NCI-H1105 treated with DMSO at 0.1 percent for 48 hours (cell line): ENCODE measurements at places on chromosomes 16 and 17.

- DNase-seq = peak; percentile 34
Observed at GRCh38 chr17:57902800-57903759, 52.1 kb downstream of the CUEDC1 start.

DNA sequence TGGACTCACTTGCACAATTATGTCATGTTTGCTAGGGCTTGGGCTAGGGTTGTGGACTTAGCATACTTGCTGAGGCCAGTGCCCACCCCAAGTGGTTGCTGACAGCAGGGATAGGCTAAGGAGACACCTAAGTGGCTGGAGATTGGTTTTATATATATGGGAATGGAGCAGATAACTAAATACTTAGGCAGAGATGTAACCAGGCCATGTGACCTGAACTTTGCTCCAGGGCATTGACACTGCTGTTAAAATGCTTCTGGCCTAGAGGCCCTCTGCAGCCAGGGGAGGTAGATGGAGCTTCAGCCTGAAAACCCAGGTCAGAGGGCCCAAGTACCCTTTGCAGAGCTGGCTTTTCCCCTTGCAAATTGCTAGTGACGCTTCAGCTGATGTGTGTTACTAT lies 1.4 kb upstream of the ITGB3 start:
- DNase-seq = no peak

DNA sequence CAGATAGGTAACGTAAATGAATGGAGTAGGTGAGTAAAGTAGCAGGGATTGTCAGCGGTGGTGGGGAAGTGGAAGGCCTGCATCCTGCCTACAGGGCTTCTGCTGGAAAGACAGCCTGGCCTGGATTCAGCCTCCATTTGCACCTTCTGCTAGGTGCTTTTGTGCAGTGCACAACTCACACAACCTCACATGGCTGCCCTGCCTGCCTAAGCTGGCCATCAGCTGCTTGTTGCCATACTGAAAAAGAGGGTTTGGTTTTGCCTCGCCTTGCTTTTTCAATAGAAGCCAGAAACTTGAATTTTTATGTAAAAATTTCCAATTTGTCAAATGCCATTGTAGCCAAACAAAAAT lies 36.3 kb downstream of the SOST start:
- no peak for DNase-seq

DNA sequence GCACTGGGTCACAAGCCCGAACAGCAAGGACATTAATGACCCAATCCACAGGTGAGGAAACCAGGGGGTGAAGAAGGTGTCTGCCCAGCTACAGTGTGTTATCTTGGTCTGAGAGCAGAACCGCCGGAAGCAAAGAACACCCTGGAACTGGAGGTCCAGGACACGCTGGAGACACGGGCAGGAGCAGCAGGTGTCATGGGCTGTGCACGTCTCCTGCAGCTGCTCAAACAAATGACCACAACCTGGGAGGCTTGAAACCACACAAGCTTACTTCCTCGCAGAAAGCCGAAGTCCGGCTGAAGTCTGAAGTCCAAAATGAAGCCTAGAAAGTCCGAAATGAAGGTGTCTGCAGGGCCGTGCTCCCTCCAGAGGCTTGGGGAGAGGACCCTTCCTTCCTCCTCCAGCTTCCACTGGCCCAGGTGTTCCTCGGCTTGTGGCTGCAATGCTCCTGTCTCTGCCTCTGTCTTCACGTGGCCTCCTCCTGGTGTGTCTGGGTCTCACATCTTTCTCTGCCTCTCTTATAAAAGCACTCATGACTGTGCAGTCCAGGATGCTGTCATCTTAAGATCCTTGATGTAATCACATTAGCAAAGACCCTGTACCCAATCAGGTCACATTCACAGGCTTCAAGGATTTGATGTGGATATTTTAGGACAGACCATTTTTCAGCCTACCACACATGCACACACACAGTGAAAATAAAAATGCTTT lies 351.2 kb downstream of the C16orf95 start:
- no peak for DNase-seq

DNA sequence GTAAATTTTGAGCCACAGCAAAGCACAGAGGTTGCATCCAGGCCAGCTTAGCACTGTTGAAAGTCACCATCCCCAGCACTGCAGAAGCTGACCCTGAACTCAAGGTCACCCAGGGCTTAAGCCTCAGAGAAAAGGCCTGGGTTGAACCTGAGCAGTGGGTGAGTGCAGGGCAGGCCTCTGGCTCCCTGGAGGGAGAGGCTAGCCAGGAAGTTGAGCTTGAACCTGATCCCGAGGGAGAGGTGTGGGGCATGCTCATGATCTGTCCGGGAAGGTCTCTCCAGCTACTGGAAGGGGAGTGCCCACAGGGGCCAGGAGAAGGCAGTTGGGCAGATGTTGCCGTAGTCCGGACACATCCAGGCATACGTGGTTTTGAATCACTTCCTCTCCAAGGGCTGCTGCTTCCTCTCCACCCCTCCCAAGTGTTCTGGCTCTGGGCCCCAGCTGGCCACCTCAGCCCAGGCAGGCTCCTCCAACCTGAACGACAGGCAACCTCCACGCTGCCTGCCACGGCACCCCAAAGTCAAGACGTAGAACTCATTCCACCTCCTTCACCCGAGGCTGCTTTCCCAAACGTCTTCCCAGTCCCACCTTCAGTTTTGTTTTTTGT lies 18.4 kb downstream of the CARHSP1 start:
- DNase-seq = no peak

- no peak for DNase-seq
Observed at GRCh38 chr16:35198223-35199199, 1739.1 kb downstream of the TP53TG3F start.

- DNase-seq = no peak
Observed at GRCh38 chr16:78094166-78094565, 5.3 kb upstream of the WWOX start.

DNA sequence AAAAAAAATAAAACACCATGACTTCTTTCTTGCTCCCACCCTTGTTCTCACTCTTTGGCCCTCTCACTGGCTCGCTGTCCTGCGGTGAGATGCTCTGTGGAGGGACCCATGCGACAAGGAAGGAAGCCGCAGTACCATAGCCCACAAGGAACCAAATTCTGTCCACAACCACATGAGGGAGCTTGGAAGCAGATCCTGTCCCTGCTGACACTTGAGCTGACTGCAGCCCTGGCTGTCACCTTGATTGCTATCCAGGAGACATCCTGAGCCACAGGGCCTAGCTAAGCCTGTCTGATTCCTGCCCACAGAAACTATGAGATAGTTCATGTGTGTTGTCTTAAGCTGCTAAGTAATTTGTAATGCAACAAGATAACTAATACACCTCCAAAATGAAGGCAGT lies 4.8 kb upstream of the MT2A start:
- no peak for DNase-seq

DNA sequence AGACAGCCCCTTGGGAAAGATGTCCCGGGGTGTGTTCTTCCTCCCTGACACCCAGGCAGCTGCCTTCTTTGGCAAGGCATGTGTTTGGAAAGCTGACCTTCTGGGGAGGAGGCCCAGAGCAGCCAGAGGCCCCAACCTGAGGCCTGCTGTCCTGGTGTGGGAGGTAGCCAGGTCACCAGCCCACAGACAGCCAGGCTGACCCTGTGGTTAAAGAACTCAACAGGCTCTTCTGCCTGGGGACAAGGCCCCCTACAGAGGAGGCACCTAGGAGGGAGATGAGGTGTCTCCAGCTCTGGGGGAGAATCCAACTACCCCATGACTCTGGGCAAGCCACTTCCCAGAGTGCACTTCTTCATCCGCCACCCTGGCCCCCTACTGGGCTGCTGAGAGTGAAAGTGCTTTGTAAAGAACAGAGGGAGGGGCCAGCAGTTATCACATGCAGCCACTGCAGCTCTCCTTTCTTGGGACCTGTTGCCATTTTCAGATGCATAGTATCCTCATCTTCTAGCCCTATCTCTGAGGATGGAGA lies 13.1 kb upstream of the SREBF1 start:
- DNase-seq = peak; percentile 14

DNA sequence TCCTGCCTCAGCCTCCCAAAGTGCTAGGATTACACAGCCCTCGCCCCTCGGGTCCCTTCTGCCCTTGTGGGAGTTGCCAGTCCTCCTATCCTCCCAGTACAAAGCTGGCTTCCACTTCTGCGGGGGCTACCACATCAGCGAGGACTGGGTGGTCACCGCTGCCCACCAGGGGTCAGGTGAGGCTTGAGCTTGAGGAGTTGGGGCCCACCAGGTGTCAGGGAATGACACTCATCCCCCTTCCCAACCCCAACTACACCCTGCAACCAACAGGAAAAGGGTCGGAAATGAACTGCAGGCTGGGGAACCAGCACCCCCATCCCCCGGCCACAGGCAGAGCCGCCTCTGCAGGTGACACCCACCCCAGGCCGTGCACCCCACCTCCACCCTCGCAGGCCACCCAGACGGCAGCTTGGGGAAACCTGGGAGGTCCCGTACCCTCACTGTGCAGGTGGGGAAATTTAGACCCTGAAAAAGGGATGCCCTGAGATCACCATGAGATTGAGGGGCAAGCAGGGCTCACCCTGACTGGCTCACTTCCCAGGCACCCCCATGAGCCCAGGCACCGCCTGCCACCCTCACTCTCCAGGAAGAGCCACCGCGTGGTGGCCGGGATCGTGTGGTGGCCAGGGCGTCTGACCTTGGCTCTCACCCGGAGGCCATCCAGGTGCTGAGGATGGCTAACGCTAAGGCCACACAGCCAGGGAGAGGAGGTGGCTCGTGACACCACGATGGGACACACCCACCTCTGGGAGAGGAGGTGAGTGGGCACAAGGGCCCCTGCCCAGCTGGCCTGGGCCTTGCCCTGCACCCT lies 8.0 kb downstream of the CTRB1 start:
- no peak for DNase-seq

DNA sequence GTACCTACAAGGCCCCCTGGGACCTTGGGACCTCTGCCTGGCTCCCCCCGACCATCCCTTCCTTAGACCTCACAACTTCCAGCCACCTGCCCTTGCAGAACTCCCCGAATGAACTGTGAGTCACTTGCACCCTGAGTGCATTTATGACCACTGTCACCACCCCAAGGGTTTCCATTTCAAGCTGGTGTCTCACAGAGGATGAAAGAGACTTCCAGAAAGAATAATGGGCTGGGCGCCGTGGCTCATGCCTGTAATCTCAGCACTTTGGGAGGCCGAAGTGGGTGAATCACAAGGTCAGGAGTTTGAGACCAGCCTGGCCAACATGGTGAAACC lies 124.5 kb upstream of the CIBAR2 start:
- no peak for DNase-seq
